ENCODE measurements at places on chromosomes 7 and 10.

GRCh38 chr7:49273897-49274296, 349.6 kb downstream of the CDC14C start:
- DNase-seq: no peak

GRCh38 chr10:93346694-93347093, 135.4 kb downstream of the MYOF start:
- DNase-seq: no peak

- DNase-seq: no peak
Observed at GRCh38 chr7:71354716-71355115, 222.8 kb downstream of the GALNT17 start.

GRCh38 chr10:79933961-79934360, 14.9 kb downstream of the SFTPD start:
- no peak for DNase-seq

GRCh38 chr7:1142051-1142635, 17.9 kb downstream of the ZFAND2A start:
- DNase-seq: no peak

DNA sequence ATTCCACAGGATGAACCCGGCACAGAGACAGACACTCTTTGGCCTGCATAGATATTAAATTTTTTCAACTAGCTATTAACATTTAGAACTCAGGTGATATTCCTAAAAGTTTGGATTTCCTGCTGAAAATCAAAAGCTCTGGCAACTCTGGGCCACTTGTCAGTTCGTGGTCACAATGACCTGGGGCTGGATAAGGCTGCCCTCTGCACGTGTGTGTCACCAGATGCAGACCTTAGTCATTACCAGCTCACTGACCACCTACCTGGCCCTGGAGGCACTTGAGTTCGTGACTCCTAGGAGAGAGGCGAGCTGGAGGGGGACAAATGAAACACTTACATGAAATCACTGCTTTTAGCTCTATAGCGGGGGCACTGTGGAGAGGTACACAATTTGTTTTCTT, 126.5 kb downstream of the HIPK2 start:
- no peak for DNase-seq

DNA sequence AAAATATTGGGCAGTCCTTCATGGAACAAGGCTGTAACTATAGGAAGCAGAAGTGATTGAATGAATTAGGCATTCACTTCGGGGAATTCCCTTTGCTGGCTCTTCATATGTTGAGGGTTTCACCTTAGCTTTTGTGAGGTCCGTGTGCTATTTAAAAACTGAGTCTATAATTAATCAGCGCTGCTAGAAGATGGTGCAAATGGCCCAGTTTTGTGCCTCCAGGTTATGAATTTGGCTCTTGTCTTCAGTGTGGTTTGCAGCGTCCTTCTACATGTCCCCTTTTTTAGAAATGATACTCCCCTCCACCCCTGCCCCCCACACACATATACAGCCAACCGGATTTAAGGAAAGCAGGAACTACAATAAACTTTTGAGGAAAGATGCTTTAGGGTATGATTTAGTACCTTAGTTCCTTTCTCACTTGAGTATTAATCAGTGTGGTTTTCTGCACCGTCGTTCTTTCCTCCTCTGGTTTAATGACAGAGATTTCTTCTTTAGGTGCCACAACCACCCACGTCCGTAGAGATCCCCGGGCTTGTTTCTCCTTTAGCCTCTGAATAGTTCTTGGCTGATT, 110.6 kb upstream of the SAMD8 start:
- DNase-seq: no peak

DNA sequence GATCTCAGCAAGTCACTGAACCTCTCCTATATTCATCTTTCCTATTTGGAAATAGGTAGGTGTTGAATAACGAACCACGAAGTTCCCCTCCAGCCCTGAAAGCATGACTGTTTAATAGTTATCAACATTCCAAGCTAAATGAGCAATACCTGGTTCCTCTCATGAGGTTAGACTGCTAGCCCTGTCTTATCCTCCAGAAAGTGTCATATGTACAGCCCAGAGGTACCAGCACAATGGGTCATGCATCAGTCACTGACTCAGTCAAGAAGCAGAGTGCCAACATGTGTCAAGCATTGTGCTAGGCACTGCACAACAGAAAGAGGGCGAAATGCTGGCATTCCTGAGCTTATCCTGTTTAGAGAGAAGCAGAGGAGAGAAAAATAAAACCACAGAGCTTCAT, 70.0 kb downstream of the AMPH start:
- DNase-seq: no peak

- DNase-seq: no peak
Observed at GRCh38 chr10:85594239-85594638, 772.4 kb downstream of the GRID1 start.

GRCh38 chr10:1011696-1012095, 14.0 kb downstream of the IDI2 start:
- no peak for DNase-seq

DNA sequence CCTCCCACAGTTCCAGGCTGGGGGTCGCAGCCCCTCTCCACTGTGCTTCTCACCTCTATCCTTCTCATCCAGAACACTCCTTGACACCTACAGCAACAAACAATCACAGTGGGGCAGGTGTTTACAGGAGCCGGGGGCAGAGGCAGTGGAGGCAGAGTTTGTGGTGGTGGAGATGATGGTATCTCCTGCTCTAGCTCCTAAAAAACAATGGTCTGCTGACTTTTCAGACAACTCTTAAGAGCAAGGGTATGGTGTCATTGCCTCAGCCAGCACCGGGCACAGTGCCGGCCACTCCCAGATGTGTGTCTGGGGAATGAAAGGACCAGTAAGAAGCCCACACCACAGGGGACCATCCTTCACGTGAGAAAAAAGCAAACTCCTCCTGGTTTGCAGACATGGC, 36.3 kb upstream of the ANTXRL start:
- DNase-seq: no peak

- DNase-seq: no peak
Observed at GRCh38 chr10:60082341-60082740, 176.0 kb upstream of the CCDC6 start.

GRCh38 chr10:68406815-68407548, at the start of gene RUFY2:
TSS of gene RUFY2 (minus strand) at chr10:68407277. CDS start at chr10:68407189, 88 bp downstream.
- peak; percentile 64 for DNase-seq

DNA sequence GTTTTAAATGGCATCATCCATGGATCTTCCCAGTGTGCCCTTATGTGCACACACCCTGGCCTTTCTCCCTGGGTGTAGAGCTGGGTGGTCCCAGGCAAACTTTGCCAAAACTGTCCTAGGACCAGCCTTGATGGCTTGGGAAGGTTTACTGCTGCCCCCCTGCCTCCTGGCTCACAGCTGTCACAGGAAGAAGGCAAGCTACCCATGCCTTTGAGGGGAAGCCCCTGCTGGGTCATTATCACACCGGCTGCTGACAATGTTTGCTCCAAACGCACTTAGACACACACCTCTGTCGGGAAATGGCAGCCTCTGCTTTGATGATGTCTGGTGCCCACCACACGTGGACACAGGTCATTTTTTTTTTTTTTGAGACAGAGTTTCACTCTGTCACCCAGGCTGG, 25.2 kb upstream of the FIGNL1 start:
- DNase-seq: no peak

GRCh38 chr10:88992921-88993524, 2.4 kb downstream of the FAS start:
- no peak for DNase-seq

- DNase-seq: no peak
Observed at GRCh38 chr10:5081091-5081490, 13.1 kb upstream of the AKR1C3 start.

GRCh38 chr10:127720903-127721302, 16.1 kb upstream of the FOXI2 start:
- no peak for DNase-seq

- no peak for DNase-seq
Observed at GRCh38 chr7:49768254-49768653, 5.2 kb upstream of the VWC2 start.

GRCh38 chr10:59245686-59246085, 69.2 kb downstream of the PHYHIPL start:
- no peak for DNase-seq

GRCh38 chr7:42315631-42316030, 78.6 kb upstream of the GLI3 start:
- no peak for DNase-seq

DNA sequence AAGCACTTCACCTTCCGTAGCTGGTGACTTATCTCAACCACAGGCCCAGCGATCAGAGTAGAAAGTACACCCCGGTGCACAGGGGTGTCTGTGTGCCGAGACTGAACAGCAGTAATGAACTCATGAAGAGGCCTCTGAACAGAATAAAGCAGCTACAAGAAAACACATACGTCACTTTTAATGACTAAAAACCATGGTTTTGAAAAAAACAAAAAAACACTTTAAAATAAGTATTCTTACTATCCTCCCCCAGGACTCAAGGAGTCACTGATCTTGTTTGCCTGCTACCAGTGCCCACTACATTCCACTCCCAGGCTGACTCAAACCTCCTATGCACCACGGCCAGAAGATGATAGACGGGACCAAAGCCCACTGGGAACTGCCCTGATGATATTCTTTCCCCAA, 53.8 kb downstream of the NCAPG2 start:
- no peak for DNase-seq
